Activated CD8-positive, alpha-beta T cell treated with anti-CD3 and anti-CD28 coated beads for 36 hours (primary cell): ENCODE measurements at places on chromosomes 7 and 10. TPM values are rescaled to one million over a fixed set of nuclear protein-coding genes. Genes with fewer than 3 reads are reported as not detected.

DNA sequence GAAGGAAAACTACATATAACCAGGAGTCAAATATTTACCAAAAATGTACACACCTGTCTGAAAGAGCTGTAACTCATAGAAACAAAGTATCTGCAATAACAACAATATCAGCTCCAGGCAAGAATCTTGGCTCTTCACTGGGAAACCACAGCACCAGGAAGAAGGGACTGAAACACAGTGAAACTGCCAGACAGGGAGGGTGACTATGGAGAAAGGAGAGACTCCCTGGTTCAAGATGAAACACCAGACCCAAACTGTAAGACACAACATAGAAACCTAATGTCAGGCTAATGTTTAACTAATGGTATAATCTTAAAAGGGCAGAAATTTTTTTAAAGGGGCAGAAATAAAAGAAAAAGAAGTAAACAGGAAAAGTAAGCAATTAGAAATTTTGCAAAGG lies 11.5 kb upstream of the TAS2R39 start:
- H3K4me3 ChIP-seq, result no peak overlapping the region
- no peak for DNase-seq
- H3K4me1 ChIP-seq, result no peaks in the 10 kb centered on the region
- peaks cover 8% of the 10 kb centered on the region for H3K27me3 ChIP-seq

GRCh38 chr10:20313665-20314064 lies 497.4 kb downstream of the PLXDC2 start:
- H3K4me3 ChIP-seq, result no peak overlapping the region
- no peaks in the 10 kb centered on the region for H3K4me1 ChIP-seq
- DNase-seq, result no peak
- no peaks in the 10 kb centered on the region for H3K36me3 ChIP-seq

Gene CRPPA
- total RNA-seq, result 1.6 TPM

- no peaks in the 10 kb centered on the region for H3K27me3 ChIP-seq
- H3K4me1 ChIP-seq, result peaks cover 11% of the 10 kb centered on the region
- no peak overlapping the region for H3K4me3 ChIP-seq
- H3K27ac ChIP-seq, result no peak overlapping the region
Measured at GRCh38 chr10:75051308-75051707, 60.1 kb upstream of the SAMD8 start.

Gene ADAM22
- 3.0 TPM for total RNA-seq

DNA sequence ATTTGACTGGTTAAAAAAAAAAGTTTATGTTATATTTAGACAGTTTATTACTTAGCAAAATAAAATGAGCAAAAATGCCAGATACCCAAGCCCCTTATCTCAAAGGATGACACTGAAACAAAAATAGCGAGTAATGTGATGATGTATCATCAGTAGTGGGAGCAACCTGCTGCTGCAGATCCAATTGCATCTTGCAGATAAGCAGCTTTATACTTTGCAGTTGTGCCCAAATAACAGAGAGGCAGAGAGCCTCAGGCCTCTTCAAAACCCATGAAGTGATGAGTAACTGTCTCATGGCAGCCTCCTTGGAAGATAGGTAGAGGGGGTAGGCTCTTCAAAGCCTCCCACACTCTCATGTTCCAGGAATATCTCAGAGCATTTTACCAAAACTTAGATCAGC lies 468.2 kb upstream of the LRRTM3 start:
- no peak for DNase-seq
- H3K27me3 ChIP-seq, result no peaks in the 10 kb centered on the region
- no peak overlapping the region for H3K4me3 ChIP-seq
- H3K4me1 ChIP-seq, result no peaks in the 10 kb centered on the region
- H3K27ac ChIP-seq, result no peak overlapping the region

DNA sequence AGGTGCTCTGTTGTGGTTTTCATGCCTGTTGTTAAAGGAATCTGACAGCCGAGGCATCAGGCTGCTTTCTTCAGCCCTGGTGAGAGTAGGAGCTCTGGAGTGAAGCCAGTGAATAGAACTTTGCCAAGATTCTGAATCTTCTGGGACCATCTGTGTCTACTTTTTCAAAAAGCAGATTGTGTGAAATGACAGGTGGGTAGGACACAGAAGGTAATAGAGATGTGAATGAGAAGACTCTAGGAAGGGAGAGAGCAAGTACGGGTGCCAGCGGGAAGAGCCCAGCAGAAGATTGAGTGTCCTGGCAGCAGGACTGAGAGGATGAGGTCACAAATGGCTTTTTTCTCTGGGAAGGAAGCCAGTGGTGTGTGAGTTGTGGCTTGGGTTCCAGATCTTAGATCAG lies 429.2 kb downstream of the SDK1 start:
- H3K4me3 ChIP-seq, result no peak overlapping the region
- no peak overlapping the region for H3K27ac ChIP-seq
- no peaks in the 10 kb centered on the region for H3K4me1 ChIP-seq
- DNase-seq, result no peak
- H3K27me3 ChIP-seq, result no peaks in the 10 kb centered on the region

DNA sequence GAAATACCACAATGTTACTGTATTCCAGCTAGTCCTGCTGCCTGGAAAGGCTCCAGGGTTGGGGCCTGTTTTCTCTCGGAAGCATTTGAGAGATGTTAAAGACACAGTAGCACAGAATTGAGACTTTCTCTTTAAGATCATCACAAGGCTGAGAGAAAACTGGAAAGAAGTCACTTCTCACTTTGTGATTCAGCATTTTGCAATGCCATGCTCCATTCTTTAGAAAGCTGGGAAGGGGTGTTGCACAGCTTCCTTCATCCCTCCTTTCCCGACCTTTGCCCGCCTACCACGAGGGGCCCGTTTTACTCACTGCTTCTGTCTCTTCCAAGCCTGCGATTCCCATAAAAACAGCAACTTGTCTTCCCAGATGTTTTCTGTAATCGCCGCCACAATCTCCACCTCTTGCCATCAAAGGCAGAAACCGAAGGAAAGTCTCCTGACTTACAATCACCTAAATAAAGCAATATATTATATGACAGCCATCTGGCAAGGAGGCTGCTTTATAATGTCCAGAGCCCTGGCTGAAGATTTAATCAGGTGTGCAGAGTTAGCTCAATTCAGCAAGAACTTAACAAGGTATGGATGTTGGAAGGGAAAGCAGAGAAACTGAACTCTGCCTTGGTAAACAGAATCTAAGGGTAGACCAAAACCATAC lies 18.9 kb downstream of the NOD1 start:
- H3K4me3 ChIP-seq, result no peak overlapping the region
- peaks cover 5% of the 10 kb centered on the region for H3K4me1 ChIP-seq
- H3K27me3 ChIP-seq, result no peaks in the 10 kb centered on the region
- DNase-seq, result no peak

- no peaks in the 10 kb centered on the region for H3K4me1 ChIP-seq
- H3K27me3 ChIP-seq, result no peaks in the 10 kb centered on the region
- no peaks in the 10 kb centered on the region for H3K36me3 ChIP-seq
- no peak overlapping the region for H3K4me3 ChIP-seq
- H3K27ac ChIP-seq, result no peak overlapping the region
Measured at GRCh38 chr7:134954197-134955082, 31.9 kb upstream of the AGBL3 start.

Gene KCP
- total RNA-seq, result not detected
